A549 treated with ZK216348 at 1 μM for 4 hours (cell line): ENCODE measurements at places on chromosomes 1 and 21. TPM values are rescaled to one million over a fixed set of nuclear protein-coding genes. Genes with fewer than 3 reads are reported as not detected.

The CA14 gene
- not detected in 5 replicates for total RNA-seq

The MINDY1 gene
- 2.3 to 4.2 TPM (median 3.8 TPM) in 5 replicates for total RNA-seq

The CR1 gene
- total RNA-seq, result not detected in 5 replicates

The RNF186 gene
- not detected in 5 replicates for total RNA-seq

The FCRL4 gene
- total RNA-seq, result not detected in 5 replicates

The ZBTB8B gene
- not detected in 5 replicates for total RNA-seq

The TTC3 gene
- 28.6 to 39.8 TPM (median 30.9 TPM) in 5 replicates for total RNA-seq

The VHLL gene
- not detected in 5 replicates for total RNA-seq

The CHI3L1 gene
- 0.18 TPM in 1 of 5 replicates, not detected in the others for total RNA-seq

The PDC gene
- total RNA-seq, result not detected in 5 replicates

The DMBX1 gene
- 0.51 to 1.2 TPM (median 0.99 TPM) in 5 replicates for total RNA-seq

The PLA2G5 gene
- not detected in 5 replicates for total RNA-seq
